ENCODE measurements at places on chromosomes 6 and 20.

GRCh38 chr6:28648035-28648877 lies 122.6 kb downstream of the GPX5 start:
- no peak for DNase-seq

DNA sequence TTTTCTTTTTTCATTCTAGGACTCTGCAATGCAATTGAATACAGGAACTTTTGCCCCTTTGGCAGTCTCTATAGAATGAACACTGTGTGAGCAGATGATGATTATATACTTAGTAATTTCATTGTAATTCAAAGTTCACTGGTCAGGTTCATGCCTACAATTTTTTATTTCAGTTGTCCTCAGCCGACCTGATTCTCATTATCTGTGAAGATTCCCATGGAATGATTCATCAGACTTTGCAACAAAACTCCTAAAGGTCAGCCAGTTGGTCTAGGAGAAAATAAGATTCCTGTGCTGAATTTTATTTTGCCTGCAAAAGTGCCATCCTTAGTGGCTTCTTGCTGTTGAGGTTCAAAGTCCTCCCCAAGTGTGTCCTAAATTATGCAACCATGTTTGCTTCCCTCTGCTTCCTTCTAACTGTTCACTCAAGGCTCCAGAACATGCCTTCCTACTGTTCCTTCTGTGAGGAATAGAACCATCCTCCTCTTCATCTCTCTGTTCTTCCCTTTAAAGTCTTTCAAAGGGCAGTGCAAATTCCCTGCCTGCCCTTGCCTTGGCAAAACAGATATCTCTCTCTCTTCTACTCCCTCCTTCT lies 194.2 kb upstream of the CNR1 start:
- no peak for DNase-seq

DNA sequence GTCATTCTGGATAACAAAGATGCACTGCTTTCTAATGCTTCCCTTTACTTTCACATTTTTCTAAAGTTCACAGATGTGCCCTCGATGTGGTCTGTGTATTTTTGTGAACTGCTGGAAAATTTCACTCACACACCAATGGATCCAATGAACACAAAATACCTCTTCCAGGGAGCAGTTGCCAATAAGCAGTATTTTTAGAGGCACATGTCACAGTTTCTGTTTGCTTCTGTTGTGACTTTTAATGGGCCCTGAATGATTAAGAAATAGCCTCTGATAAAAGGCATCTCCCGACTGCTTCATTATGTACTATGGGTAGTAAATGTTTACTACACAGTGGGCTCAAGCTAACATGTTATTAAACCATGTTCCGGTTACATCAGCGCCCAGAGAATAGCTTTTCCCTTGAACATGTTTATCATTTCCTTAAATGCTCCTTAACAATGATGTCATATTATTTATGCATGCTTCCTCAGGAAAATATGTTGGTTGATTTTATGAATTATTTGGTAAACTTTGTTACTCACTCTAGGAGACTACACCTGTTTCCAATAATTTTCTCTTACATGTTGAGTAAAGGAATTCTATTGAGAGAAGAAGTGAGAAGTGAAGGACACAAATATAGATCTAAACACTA lies 188.0 kb downstream of the KCNQ5 start:
- no peak for DNase-seq

DNA sequence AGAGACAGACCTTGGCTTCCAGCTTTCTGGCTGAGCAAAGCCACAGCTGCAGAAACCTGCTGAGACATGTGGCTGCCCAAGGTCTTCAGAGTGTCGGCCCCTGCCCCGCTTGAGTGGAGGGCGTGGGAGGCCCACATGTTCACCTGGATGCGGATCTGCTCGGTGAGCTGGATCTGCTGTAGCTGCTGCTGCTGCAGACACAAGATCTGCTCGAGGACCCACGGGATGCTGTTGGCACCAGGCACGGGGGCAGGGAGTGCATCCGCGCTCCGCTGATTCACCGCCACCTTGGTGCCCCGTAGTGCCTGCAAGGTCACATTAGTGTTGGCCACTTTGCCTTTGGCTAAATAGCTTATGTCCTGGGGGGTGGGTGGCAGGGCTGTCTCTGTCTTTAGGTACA lies 10.7 kb downstream of the SALL4 start:
- no peak for DNase-seq
